ENCODE measurements at places on chromosomes 5 and 9.

DNA sequence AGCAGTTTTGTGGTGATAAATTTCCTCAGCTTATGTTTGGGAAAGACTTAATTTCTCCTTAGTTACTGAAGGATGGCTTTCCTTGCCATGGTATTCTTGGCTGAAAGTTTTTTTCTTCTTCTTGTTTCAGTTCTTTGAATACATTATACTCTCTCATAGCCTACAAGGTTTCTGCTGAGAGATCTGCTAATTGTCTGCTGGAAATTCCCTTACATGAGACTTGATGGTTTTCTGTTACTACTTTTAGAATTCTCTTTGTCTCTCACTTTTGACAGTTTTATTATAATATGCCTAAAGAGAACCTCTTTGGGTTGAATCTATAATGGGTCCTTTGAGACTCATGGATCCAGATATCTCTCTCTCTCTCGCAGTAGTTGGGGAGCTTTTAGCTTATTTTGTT lies 693.6 kb downstream of the PRELID2 start:
- no peak for DNase-seq

DNA sequence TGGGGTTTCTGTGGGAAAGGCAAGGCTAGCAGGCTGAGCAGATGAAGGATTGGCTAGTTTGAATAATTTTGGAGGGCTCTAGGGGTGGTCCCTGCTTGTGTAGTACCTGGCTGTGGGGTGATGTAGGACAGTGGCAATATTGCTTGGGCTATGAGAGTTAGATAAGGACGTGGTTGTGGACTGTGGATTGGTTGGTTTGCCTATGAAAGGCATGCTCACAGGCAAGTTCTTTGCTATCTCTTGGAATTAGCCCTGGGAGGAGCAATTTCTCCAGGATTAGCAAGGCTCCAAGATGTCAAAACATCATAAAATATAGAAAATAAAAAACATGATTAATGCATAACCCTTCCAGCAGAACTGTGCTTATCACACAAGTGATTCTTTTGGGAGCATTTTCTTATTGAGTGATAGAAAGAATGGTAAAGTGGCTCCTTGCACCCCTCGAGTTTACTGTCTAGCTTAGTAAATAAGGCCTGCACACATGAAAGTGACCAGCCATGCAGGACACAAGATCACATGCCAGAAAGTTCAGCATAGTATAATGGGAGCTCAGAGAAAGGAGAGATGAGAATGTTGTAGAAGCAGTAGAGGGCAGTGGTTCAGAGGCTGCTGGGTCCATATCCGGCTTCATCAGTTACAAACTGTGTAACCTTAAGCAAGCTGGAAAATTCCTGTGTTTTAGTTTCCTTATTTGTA lies 13.8 kb downstream of the AOPEP start:
- no peak for DNase-seq

DNA sequence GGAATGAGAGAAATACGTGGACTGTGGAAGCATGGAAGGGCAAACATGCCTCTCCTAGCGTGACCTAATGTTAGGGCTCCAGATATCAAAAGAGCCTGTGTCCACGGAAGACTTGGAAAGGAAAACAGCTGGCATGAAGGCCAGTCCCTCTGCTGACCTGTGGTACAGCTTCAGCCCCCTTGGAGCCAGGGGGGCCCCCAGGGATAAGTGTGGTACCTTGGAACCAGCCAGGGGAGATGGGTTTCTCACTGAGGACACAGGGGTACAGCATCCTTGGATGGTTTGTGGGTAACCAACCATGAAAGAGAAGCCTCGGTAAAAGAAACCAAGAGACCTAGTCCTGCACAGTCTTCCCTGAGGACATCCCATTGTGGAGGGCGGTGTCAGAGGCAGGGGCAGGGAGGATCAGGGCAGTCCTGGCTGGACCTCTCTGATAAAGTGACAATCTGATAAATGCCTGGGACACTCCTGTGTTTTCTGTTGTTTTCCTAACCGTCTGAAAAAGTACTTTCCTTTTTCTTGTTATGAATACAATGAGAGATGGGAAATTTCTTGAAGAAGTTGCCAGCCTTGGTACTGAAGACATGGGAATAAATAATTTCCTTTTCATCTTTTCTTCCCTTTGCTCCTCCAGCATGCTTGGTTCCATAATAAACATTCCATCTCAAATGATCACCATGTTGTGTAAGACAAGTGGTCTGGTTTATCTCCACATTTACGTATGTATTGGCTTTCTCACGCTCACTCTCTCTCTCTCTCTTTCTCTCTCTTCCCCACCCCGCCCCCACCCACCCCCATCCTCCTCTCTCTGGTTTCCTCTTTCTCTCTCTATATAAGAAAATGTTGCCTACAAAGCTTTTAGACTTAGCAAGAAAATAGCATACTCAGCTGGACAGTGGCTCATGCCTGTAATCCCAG lies 102.1 kb downstream of the SUSD1 start:
- no peak for DNase-seq

GRCh38 chr5:41686191-41686590 lies 175.8 kb upstream of the PLCXD3 start:
- no peak for DNase-seq

GRCh38 chr9:35690614-35691333 lies 1.0 kb upstream of the TPM2 start:
- peak; percentile 93 for DNase-seq

GRCh38 chr9:119794836-119795235 lies 425.6 kb upstream of the BRINP1 start:
- no peak for DNase-seq

- peak; percentile 72 for DNase-seq
These were observed 112.9 kb upstream of the LMX1B start for GRCh38 chr9:126500600-126501382.

GRCh38 chr5:146840016-146840415 lies 38.5 kb downstream of the PPP2R2B start:
- no peak for DNase-seq

DNA sequence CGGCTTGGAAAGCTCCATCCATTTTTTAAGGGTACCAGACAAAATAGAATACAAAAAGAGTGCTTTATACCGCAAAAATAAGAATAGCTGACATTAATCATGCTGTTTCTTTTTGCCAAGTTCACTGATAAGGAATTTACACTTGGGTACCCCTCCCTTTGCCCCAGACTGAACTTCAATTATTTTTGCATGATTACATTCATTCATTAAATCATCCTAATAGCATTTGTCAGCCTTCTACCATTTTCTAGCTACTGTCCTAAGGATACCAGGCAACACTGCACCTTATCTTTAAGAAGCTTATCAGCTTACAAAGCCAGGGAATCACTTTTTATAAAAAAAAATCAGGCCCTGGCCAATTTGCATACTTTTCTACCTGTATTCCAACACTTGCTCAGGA lies 48.4 kb downstream of the YIPF5 start:
- no peak for DNase-seq

Data from uterus (tissue), 4 donors.